ENCODE measurements at places on chromosomes 5 and 9.

GRCh38 chr5:132265336-132266030 is 8.0 kb downstream of the PDLIM4 start:
- no peak for DNase-seq

DNA sequence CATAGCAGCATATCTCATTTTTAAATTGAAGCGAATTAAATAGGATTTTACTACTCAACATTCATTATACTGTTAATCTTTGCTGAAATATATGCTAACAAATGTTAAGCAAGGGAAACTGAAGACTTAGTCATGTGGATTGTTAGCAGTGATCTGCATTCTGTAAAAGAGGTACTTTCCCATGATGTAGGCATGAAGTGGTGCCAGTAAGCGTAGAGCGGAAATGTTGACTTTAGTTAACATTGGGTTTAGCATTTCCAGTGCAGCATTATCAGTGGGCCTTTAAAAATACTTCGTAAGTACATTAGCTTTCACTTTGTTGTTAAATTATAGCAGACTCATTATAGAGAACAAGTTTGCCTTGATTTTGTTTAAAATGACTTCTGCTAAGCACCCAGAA is 130.3 kb downstream of the CDC42SE2 start:
- DNase-seq = no peak

- DNase-seq = no peak
Measured at GRCh38 chr9:125932012-125932411, 184.8 kb downstream of the PBX3 start.

DNA sequence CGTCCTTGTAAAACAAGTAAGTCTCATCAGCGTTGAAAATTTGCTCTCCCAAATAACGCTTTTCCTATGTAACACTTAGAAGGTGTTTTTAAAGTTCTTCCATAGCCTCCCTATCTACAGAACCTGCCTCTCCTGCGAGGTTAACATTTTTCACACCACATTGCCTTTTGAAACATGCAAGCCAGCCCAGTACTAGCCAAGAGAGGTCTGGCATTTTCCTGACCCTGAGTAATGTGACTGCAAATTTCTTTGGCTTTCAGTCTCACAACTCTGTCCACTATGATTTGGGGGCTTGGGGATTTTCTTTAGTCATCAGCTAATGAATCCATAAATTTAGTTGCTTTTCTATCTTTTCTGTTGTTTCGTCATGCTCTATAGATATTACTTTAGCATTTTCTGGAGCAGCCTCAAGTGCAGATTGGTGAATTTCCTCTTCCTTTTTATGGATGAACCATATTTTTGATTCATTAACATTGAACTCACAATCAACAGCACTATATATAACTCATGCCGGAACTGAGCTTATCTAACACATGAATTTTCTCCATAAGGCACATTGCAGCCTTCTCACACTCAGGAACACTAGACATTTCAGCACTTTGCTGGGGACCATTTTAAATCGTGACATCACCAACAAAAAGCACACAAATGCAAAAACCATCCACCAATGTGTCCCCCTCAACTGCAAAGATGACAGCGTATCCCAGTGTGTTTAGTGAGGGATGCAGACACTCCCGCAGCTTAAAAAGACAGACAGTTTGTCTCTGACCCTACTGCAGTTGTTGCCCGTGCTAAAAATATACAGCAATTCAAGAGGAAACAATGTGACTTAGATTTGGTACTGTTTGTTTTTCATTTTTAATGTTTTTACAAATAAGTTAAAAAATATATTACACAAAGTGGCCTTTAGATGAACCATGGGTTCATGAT is 77.2 kb upstream of the SPATA31C2 start:
- no peak for DNase-seq

- no peak for DNase-seq
Measured at GRCh38 chr5:32638309-32638708, 53.0 kb downstream of the SUB1 start.

DNA sequence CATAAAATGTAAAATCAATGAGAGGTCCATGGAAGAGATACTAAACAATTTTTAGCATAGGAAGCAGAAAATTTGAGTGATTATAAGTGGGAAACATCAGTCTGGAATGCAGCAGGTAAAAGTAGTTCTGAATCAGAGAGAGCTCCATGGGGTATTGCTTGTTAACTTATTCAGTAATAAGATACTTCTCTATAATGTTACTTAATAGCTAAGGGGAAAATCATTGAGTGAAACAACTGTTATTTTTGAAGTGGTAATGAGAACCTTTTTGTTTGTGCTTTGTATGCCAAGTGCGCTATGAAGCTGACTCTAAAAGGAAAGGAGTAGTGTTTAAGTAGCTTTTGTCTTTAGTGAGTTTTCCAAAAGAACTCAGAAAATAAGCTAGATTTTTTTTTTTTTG is 95.2 kb downstream of the ERBIN start:
- no peak for DNase-seq

DNA sequence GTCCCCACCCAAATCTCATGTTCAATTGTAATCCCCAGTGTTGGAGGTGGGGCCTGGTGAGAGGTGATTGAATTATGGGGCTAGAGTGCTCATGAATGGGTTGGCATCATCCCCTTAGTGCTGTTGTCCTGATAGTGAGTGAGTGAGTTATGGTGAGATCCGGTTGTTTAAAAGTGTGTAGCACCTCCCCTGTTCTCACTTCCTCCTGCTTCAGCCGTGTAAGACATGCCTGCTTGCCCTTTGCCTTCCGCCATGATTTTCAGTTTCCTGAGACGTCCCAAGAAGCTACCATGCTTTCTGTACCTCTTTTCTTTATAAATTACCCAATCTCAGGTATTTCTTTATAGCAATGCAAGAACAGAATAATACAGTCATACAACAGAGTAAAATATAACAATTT is 742 bp upstream of the LECT2 start:
- DNase-seq = no peak

GRCh38 chr5:45484781-45485180 is 211.4 kb downstream of the HCN1 start:
- no peak for DNase-seq

GRCh38 chr9:112817860-112818203 is 67.3 kb downstream of the SNX30 start:
- DNase-seq = no peak

DNA sequence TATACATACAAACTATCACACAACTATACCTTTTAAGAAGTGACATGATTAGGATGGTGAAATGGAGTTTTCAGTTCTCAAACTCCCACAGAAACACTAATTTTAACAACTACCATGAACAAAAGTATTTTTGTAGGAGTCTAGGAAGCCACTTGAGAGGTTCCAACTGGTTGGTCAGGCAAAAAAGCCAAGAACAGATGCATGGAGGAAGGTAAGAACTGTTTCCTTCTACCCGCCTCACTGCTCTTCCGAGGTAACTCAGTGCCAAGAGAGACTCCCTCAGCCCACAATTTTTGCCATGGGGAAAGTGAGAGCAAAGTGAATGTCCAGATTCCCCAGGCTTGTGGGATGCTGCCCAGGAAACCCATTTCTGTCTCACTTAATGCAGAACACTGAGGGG is 15.7 kb downstream of the BTNL8 start:
- DNase-seq = no peak

DNA sequence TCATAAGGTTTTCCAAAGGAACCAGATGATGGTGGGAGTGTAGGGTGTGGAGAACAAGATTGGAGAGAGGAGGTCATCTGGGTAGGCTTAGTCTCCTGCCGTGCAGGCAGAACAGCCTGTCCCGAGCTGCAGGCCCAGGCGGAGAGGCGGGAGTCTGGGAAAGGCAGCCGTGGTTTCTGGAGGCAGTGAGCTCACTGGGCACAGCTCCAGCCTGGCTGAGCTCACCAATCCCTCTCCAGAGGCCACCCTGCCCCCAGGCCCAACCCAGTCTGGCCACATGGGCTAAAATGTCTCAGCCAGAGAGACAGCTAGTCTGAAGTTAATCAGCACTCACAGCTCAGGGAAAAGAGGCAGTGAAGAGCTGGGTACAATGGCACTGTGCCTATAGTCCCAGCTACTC is 12.3 kb downstream of the P4HA2 start:
- no peak for DNase-seq

- no peak for DNase-seq
Measured at GRCh38 chr5:167565189-167565954, 726.1 kb upstream of the WWC1 start.

- DNase-seq = no peak
Measured at GRCh38 chr5:170885809-170886208, 24.0 kb downstream of the RANBP17 start.

DNA sequence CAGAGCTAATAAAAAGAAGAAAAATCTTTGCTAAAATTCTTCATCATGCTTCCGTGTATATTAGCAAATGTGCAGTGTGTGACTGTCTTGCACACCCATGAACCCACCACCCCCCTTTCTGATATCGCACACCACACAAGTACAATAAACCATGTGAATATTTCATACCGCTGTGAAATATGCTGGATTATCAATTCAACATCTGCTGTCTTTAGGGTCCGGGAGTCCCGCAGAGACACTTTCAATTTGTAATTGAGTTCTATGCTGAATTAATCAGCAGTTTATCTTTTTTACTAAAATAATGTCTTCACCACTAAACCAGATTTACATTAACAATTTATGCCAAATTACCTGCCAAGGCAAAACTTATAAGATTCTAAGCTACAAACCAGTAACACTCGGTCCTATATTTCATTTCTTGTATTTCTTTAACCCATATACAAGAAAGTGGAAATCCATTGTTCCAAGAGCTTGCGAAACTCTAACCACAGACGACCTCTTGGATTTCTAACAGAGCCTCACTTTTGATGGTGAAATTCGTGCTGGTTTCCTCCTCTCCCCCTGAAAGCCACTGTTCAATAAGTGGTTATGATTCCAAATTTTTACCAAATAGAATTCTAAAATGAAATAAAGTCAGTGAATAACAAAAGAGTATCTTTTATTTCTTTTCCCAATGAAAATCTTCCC is 44.2 kb downstream of the PSMB7 start:
- no peak for DNase-seq

- DNase-seq = no peak
Measured at GRCh38 chr5:152221721-152222629, 183.1 kb downstream of the NMUR2 start.

DNA sequence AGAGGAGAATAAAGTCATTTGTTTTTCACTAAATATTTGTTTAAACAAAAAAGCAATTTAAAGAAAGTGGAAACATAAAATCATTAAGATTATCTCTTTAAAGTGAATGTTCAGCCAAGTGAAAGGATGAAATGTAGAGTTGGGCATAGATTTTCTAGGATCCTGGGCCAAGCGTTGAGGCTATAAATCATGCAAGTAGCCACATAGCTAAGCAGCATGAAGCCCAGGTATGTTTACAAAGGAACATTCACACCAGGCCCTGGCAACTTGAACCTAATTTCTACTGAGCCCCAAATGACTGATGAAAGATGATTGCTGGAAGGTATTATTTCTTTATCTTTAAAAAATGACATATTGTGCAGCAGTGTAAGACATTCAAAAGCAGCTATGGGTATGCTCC is 461.8 kb downstream of the MAT2B start:
- no peak for DNase-seq

DNA sequence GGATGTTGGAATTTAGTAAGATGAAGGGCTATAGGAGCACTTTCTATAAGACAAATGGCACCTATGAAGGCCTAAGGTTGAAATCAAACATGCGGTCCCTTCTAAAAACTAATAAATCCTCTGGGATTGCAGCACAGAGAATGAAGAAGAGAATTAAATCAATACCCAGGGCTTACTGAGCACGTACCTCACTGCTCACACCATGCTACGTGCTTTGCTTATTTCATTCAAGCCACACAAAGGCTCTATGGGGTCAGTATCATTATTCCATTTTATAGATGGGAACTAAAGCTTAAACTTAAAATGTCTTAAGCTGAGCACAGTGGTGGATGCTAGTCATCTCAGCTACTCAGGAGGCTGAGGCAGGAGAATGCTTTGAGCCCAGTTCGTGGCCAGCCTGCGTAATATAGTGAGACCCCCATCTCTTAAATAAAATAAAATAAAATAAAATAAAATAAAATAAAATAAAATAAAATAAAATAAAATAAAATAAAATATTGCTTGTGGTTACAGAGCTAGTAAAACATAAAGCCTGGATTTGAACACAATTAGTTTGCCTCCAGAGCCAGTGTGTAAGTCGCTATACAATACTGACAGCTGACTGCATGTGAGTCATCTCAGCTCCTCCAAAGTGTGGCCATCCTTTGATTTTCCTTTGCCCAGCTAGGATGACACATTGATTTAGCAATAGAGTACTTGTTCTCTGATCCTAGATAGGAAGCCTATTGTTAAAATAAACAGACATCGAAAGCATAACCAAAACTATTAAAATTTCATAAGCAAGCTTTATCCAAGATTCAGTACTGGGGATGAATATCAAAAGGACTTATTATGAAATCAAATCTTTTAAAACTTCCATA is 20.9 kb upstream of the DPYSL3 start:
- DNase-seq = no peak

DNA sequence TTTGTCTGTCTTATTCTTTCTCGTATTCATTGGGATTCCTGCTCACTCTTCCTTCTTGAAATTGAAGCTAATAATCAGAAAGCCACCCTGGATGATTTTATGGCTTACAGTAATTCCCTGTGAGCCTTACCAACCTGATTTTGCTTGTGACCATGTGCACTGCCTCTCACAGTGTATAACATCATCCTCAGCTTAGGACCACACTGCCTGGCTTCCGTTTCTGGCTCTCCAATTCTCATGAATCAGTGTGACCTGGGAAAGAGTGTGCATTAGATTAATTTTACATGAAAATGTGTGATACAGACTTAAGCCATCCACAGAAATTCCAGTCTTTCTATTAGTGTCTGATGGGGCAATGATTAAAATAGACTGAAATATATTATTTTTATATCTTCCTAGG is 126.8 kb upstream of the DMRT1 start:
- no peak for DNase-seq

- DNase-seq = no peak
Measured at GRCh38 chr5:168320805-168321204, 29.4 kb downstream of the WWC1 start.

DNA sequence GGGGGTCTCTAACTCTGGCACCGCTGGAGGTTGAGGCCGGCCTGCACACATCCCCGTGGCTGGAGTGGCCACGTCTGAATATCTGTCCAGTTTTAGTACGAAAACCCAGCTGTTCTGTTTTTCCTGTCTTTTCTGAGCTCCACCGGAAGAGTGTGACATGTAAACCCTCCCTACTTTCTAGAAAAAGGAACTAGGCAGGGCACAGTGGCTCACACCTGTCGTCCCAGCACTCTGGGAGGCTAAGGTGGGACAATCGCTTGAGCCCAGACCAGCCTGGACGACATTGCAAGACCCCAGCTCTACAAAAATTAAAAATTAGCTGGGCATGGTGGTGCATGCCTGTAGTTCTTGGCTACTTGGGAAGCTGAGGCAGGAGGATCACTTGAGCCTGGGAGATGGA is 8.2 kb upstream of the PHYKPL start:
- DNase-seq = no peak

DNA sequence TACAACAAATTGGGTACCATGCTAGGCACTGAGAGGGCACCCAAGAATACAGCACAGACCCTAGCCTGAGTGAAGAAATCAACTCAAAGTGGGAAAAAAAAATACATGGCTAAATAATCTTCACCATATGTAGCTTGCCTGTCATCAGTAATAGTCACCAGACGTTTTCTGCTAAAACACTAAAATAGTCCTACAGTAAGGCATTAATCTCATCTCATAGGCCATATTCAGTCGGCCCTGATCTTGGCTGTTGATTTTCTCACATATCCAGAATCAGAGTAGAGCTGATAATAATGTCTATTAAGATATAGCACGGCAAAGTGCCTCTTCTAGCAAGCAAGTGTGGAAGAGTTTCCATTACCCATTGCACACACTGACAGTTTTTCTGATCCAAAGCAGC is 322.1 kb upstream of the SLC30A5 start:
- no peak for DNase-seq

Measured in stimulated activated CD8-positive, alpha-beta memory T cell treated with anti-CD3 and anti-CD28 coated beads, Interleukin-7, amount 100 ng/mL, for 48 hours (primary cell).